ENCODE measurements at places on chromosomes 7 and 10.
A peak's percentile ranks its signal among the peaks of the same experiment; 100 is the strongest.

GRCh38 chr10:100962351-100963080 lies 6.8 kb upstream of the SEMA4G start:
- DNase-seq = no peak

- peak; percentile 23 for DNase-seq
Observed at GRCh38 chr10:11472158-11472753, 139.2 kb downstream of the USP6NL start.

- peak; percentile 33 for DNase-seq
Observed at GRCh38 chr7:6271060-6271658, 1.3 kb downstream of the CYTH3 start.

DNA sequence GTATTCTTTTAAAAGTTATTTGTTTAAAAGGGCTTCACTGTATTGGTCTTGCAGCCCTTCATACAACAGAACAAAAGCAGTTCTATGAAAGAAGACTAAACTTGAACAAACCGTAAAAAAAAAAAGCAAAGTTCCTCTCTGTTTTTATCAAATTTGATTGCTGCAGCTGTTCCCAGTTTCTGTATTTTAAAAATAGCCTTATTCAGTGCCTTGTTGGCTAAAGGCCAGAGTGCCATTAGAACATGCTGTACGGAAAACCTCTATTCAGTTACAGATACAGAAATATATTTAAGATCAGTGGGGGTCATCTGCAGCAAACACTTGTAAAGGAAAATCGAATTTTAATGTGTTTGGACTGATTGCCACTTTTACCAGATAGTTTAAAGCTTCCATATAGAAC lies 207.8 kb upstream of the ETV1 start:
- DNase-seq = peak; percentile 66

DNA sequence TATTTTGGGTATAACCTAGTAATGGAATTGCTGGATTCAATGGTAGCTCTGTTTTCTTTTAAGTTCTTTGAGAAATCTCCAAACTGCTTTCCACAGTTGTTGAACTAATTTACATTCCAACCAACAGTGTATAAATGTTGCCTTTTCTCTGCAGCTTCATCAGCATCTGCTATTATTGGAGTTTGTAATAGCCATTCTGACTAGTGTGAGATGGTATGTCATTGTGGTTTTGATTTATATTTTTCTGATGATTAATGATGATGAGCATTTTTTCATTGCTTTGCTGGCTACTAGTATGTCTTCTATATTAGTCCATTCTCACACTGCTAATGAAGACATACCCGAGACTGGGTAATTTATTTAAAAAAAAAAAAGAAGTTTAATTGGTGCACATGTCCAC lies 248.6 kb upstream of the MAGI2 start:
- no peak for DNase-seq

- no peak for DNase-seq
Observed at GRCh38 chr10:46544989-46545791, 11.3 kb downstream of the GPRIN2 start.

DNA sequence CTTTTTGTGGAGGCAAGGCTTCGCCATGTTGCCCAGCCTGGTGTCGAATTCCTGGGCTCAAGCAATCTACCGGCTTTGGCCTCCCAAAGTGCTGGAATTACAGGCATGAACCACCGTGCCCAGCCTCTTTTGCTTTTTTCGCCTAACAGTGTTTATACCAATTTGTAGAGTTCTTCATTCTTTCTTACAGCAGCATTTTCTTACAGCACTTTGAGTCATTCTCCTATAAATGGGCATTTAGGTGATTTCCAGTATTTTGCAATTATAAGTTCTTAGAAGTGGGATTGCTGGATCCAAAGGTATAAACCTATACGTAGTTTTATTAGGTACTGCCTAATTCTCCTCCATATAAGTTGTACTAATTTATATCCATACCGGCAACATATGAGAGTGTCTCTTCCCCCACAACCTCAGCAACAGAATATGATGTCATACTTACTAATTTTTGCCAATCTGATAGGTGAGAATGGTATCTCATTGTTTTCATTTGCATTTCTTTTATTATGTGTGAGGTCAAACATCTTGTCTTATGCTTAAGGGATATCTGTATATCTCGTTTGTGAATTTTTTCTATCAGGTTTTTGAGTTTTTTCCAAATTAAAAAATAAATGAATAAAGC lies 39.1 kb downstream of the SUFU start:
- no peak for DNase-seq

DNA sequence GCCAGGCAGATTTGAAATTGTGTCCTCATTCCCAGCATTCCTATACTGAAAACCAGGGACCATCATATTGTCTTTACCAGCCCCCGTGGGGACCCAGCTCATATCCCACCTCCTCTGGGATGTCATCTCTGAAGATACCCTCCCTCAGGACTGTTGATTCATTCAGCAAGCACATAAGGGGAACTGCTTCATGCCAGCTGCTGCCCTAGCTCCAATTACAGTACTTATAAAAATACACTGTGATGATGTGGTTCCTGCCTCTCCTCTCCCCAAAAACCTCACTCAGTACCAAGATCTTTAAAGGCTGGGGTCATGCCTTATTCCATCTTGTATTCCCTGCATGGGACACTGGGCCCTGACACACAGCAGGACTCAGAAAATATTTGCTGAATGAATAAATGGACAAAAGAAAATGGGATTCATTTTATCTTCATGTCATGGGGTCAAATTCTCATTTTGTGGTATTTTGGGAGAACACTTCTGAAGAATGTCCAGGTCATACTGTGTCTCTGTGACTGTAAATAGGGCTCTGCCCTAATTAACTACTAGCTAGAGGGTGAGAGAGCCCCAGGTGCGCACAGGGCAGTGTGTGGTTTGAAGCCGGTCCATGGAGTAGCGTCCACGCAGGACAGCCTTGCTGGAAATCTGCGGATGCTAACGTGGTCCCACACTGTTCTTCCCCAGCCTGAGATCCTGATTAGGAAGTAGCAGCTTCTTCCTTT lies 29.0 kb upstream of the DAGLB start:
- no peak for DNase-seq

DNA sequence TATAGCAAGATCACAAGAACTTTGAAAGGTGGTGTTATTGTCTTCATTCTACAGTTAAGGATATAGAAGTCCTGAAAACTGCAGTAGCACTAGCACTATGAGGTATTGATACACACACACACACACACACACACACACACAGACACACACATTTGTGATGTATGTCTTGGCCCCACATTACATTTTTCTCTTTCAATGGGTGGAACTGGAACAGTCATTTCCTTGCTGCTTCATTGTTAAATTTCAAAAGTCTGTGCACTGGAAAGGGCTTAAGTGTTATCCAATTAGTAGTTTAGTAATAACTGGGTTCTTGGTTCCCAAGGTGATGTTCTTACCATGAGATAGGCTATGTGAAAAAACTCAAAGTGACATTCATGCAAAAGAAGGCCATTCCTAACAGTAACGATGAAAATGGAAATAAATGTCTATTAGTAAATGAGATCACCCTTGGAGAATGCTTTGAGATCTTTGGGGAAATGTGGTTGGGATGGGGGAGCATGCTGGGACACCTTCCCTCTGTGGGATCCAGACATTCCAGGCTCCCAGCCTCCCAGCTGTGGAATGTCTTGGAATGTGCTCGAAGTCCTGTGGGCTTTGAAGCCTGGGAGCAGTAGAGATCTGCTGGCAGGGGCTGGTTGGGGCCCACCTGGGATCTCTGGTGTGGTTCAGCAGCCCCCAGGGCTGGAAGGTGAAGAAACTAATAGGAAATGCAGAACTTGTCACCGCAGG lies 37.4 kb upstream of the CALD1 start:
- DNase-seq = no peak

GRCh38 chr10:30510184-30510931 lies 76.4 kb downstream of the MAP3K8 start:
- no peak for DNase-seq

DNA sequence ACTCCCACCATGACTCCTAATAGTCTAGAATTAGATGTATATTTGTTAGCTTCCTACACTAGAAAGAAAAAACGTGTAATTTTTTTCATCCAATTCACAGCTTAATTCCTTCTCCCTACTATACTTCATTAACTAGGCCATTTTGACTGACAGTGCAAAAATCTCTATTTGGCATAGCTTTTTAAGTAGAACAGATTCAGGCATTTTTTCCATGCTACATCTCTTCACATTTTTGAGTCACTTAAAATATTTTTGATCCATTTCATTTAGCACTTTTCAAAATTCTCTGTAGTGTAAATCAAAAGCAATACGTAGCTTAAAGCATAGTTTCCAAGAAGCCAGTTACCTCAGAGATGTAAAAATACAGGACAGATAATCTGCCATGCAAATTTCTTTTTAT lies 391.1 kb upstream of the NPVF start:
- DNase-seq = no peak

- DNase-seq = no peak
Observed at GRCh38 chr7:22154143-22154529, 202.8 kb downstream of the RAPGEF5 start.

DNA sequence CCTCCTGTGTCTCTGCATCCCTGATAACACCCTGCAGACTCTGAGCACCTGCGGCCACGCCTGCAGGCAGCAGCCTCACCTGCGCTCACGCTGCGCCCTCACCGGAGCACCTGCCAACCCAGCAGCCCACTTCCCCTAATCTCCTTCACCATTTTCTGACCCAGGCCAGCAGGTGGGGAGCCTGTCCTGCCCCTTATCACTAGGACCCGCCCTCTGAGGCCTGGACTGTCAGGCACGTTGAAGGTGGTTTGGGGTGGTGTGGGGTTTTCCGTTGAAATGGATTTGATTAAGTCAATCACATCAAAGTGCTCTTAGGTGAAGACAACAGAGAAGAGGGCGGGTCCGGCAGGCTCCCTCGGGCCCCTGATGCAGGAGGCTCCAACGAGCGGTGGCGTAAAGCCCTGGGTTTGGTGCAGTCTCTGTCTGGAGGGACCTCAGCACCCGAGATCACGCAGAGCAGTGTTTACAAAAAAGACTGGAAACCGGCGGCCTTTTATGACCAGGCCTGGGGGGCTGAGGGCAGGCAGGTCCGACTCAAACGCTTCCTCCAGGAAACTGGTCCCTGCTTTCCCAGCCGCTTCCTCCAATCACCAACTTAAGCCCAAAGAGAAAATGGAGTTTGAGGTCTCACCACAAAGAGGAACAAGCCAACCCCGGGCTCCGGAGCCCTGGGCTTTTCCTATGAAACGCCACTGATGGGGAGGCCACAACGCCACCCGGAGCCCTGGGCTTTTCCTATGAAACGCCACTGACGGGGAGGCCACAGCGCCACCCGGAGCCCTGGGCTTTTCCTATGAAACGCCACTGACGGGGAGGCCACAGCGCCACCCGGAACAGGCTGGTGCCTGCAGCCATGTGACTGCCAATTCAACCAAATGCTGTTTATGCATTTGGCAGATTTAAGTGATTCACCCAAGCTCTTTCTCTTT lies 45.5 kb downstream of the DPYSL4 start:
- DNase-seq = no peak

- DNase-seq = no peak
Observed at GRCh38 chr10:73774637-73775036, 7.2 kb upstream of the CHCHD1 start.

DNA sequence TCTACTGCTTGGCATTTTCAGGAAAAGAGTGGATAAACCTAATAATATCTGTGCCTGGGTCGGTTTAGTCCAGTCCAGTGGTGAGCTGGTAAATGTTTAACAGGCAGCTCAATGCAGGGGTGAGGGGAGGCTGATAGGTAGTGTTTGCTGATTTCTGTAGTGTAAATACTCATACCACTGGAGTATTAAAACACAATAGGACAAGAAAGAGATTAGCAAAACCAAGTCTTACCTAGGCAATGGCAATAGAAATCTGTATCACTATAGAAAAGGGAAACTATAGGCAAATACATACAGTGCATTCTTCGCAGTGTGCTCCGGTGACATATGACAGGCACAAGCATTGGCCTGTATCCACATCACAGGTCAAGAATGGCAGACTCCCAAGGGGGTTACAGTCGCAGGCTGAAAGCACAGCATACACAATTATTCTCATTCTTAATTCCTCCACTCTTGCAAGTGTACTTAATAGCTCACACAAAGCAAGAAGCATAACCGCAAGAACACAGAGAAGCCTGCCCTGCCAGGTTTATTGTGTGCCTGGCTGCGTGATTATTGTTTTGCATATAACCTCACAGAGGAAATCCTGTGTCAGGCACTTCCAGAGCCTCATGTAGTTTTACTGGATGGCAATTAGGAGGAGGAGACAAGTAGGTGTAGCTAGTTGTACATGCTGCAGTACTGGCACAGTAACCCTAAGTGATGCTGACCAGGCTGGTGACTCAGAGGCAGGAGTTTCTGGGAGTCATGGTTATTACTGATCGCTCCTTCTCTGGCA lies 35.0 kb downstream of the LAMB4 start:
- DNase-seq = peak; percentile 7

GRCh38 chr7:154287356-154287755 lies 235.2 kb downstream of the DPP6 start:
- no peak for DNase-seq

DNA sequence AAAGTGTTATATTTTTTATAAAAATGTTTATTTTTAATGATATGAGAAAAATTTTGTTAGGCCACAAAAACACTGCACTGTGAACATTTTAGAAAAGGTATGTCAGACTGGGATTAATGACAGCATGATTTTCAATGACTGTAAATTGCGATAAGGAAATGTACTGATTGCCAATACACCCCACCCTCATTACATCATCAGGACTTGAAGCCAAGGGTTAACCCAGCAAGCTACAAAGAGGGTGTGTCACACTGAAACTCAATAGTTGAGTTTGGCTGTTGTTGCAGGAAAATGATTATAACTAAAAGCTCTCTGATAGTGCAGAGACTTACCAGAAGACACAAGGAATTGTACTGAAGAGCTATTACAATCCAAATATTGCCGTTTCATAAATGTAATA lies 64.8 kb upstream of the CAPZA2 start:
- DNase-seq = no peak

DNA sequence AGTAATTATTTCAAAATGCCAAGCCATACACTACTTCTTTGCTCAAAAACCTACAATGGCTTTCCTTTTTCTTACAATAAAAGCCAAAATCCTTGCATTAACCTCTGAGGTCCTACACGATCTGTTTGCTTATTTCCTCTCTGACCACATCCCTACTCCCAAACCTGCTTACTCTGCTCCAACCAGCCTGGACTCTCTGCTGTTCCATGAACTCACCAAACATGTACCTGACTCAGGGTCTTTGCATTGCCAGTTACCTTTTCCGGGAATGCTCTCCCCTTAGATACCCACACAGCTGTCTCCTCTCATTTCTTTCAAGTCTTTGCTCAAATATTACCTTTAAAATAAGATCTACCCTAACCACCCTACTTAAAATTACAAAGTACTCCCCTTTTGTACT lies 2.3 kb downstream of the ABCB4 start:
- no peak for DNase-seq

DNA sequence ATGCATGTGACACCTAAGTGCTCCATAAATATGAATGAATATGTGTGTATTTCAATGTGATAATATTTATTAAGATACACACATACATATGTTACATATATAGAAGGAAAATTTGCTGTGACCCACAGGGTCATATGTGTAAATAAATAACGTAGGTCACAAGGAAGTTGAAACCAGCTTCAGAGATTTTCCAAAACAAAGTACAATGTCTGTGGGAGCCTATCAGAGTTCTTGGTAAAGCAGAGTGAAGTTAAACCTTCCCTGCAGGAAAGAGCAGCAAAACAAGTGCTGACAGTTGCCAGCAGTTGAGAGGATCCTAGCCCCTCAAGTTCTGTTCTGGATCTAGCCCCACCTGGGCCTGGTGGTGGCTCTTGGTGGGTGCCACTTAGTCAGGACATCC lies 91.2 kb downstream of the CCNY start:
- DNase-seq = no peak

GRCh38 chr10:93553482-93554315 lies 12.8 kb upstream of the FFAR4 start:
- no peak for DNase-seq

- DNase-seq = no peak
Observed at GRCh38 chr10:112959207-112959838, 9.3 kb downstream of the TCF7L2 start.

Measured in NCI-H1092 treated with DMSO at 0.1 percent for 48 hours (cell line).